Stimulated activated CD8-positive, alpha-beta memory T cell treated with anti-CD3 and anti-CD28 coated beads, Interleukin-4, amount 100 ng/mL, for 24 hours (primary cell): ENCODE measurements at places on chromosomes 11 and 22.
A peak's percentile ranks its signal among the peaks of the same experiment; 100 is the strongest.

DNA sequence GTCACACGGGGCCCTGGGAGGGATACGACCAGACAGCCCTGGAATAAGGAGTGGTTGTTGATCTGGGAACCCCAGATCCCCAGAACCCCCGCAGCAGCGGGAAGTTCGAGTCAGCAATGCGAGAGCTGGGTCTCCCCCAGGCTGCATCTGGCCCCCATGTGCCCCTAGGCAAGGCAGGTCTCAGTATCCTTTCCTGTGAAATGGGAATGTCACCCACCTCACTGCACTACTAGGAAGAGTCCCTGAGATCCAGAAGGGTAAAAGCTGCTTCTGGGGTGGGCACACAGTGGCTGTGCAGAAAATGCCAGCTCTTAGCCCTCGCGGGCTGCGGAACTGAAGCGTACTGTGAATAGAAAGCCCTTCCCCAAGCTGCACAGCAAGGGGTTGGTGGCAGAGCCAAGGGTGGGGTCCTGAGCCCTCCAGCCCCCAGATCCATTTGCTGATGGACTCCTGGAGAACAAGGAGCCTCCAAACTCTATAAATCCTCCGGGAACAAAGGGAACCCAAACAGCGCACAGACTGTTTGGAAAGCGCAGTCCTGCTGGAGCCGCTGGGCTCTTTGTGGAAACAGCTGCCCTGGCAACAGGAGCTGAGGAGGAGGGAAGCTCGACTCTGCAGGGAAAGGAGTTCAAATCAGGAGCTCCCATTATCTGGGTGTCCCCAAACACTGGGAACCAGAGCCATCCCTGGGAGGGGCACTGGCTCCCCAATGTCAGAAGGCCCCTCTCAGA lies 68.2 kb upstream of the SHISAL1 start:
- DNase-seq, result no peak

DNA sequence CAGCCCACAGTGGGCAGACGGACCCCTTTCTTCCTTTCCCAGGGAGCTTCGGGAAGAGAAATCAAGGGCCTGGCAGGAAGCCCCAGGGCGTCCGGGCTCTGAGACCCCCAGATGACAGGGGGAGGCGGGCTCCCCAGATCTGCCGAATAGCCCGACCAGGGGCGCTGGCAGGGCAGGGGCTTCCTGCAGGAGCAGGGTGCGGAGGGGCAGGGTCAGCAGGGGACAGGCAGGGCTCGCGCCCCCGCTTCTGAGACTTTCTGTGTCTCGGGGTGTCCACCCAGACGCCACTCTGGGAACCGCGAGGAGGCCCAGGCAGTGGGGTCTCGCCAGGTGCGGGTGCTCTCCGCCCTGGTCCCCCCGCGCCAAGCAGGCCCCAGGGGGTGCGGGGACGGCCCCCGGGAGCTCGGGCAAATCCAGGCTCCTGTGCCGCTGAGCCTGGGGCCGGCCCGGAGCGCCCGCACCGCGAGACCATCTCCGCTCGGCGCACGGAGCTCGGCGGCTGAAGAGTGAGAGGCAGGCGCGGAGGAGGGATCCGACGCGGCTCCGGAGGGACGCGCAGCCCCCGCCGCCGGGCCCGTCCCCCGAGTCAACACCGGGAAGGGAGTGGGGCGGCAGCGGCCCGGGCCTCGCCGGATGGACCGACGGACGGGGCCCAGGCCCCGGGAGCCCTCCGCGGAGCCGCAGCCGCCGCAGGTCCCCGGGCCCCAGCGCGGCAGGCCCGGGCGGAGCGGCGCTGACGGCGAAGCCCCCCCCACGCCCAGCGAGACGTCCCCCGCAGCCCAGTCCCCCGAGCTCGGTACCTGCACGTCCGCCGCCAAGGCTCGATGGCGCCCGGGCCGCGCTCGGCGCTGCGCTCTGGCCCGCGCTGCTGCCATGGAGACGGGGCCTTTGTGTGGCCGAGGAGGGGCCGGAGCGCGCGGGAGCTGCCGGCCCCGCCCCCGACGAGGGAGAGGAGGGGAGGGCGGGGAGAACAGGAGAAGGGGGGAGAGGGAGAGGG lies at the start of gene PLXNB2:
TSS of gene PLXNB2 (minus strand) at position 894 of the 997 bp plus-strand sequence. CDS start 17,062 bp downstream, outside the sequence.
- DNase-seq, result no peak

DNA sequence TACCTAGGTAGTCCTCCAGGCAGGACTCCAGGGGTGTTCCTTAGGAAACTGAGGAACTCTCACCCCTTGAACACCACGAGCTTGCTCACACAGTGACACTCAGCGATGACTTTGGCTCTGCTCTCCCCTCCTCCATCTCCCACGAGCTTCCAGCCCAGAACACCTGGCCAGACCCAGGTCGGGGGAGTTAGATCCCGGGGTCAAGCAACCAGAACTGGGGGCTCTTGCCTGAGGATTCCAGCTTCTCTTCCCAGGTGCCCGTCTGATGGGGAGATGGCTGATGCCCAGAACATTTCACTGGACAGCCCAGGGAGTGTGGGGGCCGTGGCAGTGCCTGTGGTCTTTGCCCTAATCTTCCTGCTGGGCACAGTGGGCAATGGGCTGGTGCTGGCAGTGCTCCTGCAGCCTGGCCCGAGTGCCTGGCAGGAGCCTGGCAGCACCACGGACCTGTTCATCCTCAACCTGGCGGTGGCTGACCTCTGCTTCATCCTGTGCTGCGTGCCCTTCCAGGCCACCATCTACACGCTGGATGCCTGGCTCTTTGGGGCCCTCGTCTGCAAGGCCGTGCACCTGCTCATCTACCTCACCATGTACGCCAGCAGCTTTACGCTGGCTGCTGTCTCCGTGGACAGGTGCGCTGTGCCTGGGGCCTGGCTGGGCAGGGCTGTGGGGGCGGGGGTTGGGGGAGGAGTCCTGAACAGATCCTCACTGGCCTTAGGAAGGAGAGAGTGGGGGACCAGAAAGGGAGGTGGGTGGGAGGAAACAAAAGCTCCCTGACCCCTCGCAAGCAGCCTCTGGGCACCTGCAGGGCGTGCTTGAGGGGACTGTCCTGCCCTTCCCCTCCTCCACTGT lies at the start of gene GALR3:
TSS of gene GALR3 (plus strand) at position 249 of the 852 bp plus-strand sequence. CDS start at position 274, 25 bp downstream.
- DNase-seq, result no peak

GRCh38 chr22:26651815-26652214 lies 5.6 kb upstream of the MIAT start:
- DNase-seq, result no peak

- DNase-seq, result no peak
Observed at GRCh38 chr22:28243539-28243938, 324.5 kb upstream of the PITPNB start.

DNA sequence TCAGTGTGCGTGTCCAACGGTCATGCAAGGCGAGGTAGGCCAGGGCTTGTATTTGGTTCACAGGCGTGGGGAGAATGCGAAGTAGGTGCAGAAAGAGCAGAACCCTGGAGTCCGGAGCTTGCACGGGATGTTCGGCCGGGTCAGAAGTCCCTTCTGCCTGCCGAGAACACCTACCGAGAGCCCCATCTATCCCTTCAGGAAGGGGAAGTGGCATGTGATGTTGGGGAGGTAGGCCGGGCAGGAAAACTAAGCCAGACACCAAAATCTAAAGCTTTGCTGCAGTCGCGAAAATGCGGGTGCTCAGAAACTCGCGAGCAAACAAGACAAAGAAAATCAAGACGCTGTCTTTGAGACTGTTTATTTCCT lies 435 bp upstream of the TAF6L start:
- DNase-seq, result no peak

- peak; percentile 6 for DNase-seq
Observed at GRCh38 chr11:120985718-120986569, 38.0 kb upstream of the TBCEL start.

DNA sequence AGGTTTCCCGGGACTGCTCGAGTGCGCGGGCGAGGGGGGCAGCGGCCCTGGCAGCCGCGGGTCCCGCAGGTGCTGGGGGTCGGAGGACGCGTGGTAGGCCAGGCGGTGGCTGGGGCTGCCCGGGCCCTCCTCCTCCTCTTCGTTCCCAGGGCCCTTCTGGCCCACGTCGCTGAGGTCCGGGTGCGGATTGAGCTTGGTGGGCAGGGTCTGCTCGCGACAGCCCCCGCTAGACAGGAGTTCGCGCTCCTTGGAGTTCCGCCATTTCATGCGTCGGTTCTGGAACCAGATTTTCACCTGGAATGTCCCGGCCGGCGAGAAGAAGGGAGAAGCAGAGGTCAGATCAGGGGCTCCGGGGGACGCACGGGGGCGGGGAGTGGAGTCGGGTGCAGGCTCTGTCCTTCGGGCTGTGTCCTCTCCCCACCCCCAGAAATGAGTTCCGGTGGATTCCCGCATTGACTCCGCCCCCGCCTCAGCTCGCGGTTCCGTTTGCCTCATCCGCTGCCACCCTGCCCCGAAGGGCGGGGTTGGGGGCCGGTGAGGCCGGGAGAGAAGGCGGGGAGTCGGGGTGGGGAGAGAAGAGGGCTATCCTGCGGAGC lies 3.9 kb downstream of the DBX1 start:
- DNase-seq, result peak; percentile 16

- DNase-seq, result no peak
Observed at GRCh38 chr11:115674937-115675544, 170.8 kb upstream of the CADM1 start.

- DNase-seq, result no peak
Observed at GRCh38 chr11:93017821-93018690, 48.6 kb downstream of the MTNR1B start.

DNA sequence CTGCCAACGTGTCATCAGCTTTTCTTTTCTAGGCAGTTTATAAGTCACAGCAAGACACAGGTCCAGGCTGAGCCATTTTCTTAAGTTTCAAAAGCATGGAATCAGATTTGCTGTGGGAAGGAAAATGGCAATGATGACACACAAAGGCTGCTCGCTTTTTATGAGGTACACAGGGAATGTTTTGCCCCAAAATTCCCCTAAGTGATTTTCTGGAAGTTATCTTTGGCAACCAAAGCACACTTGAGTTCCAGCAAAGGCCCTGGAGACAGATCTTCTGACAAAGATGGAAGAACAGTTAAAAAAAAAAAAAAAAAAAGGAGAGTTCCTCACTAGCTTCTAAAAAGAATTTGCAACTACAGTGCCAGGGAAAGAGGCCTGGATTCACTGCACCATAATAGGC lies 260.8 kb downstream of the LARGE1 start:
- no peak for DNase-seq

DNA sequence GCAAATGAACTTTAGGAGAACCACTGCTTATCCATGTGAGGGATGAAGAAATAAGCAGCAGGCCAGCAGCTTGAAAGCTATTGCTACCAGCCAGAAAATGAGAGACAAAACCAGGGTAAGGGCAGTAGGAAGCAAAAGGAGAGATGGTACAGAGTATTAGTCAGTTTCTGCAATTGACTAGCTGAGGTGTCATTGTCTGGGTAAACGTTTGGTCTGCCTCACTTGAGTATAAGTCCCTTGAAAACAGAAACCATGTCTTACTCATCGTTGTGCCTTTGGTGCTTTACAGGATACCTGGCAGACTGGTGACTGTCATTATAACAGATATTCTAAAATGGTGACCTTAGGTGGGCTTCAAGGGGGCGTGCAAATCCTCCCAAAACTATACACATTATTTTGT lies 63.9 kb upstream of the USP47 start:
- DNase-seq, result no peak

GRCh38 chr11:84837402-84838069 lies 789.6 kb downstream of the DLG2 start:
- DNase-seq, result no peak

GRCh38 chr11:15307619-15308024 lies 192.9 kb downstream of the INSC start:
- no peak for DNase-seq

DNA sequence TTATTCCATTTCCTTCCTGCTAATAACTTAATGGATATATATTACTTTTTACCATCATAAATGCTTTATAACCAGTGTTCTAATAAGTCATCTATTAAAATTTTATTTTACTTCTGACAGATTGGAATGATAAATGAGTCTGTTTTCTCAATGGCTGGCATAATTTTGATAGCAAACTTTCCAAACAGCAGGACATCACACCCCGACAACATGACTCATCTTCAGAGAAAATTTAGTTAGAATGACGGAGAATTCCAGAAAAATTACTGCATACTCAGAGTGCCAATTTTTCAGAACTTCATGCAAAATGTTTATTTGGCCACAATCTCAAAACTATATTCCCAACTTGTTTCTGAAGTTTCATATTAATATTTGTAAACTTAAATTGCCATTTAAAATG lies 174.4 kb downstream of the SWAP70 start:
- no peak for DNase-seq

GRCh38 chr11:65373839-65374580 lies 8.4 kb downstream of the SLC25A45 start:
- no peak for DNase-seq

GRCh38 chr11:95102733-95103132 lies 13.1 kb downstream of the ENDOD1 start:
- no peak for DNase-seq

DNA sequence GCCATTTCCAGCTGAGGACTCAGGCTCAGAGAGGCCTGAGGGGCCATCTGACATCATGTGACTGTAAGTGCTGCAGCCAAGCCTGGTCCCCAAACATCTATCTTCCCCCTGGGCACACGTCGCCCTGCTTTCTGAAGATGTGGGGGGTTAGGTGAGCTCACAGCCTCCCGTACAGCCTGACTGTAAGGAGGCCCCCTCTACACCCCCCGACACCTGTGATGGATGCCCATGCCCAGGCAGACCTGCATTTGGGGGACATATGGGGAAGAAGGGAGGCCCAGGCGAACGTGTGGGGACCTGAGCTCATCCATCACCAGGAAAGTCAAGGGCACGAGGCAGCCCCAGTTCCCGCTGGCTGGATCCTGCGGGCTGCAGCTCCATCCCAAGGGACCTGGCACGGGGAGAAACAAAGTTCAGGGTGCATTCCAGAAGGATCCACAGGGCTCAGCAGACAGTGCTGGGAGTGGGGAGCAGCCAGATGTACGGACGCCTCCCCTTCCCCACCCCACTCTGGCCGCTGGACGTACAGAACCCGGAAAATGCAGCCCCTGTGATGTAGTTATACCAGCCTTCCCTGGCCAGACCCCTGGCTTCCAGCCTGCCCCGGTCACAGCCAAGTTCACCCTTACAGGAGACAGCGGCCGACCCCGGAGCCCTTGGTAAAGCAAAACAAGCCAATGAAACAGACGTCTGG lies 1431.4 kb downstream of the BRD1 start:
- DNase-seq, result no peak

DNA sequence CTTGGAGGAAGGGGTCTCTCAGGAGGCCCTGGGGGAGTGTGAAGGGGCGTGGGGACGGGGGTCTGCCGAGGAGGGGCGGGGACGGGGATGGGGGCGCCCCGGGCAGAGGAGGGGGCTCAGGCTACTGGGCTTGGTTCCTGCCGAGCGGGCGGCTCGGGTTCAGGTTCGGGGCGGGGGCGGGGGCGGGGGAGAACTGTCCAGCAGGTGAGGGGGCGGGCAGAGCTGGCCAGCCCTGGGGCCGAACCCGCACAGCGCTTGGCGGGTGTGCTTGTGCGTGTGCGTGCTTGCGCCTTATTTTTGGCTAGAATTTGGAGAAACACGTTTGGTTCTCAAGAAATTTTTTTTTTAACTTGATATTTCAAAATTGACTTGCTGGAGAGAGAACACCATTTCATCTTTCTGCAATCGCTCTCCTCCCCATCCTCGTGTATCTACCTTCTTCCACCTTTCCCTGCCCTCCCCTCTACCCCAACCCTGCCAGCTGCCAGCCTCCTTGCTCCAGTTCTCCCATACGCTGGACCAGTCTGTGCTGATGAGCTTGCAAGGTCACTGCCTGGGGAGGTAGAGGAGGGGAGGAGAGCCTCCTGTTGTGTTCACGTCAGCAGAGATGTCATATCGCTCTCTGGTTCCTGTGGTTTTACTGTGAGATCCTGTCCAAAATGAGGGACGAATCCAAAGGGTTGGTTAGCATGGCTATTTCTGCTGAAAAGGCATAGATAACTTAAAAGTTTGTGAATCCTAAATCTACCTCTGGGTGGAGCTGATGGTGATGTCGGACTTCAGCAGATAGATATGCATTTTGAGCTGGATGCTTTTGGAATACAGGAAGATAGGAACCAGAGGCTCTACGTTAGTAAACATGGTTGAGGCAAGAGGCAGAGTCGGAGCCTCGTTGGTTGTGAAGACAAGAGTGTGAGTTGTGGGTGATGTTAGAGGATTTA lies 668 bp downstream of the MADD start:
- DNase-seq, result no peak
